M059J (cell line): ENCODE measurements at places on chromosomes 7 and 10. TPM values are rescaled to one million over a fixed set of nuclear protein-coding genes. Genes with fewer than 3 reads are reported as not detected.

The PTPRN2 gene
- total RNA-seq = 2.2 and 2.3 TPM in 2 replicates

The LIPA gene
- total RNA-seq = 120 and 149 TPM in 2 replicates

The FAM20C gene
- 143 and 300 TPM in 2 replicates for total RNA-seq

The NACAD gene
- total RNA-seq = 0.54 and 3.2 TPM in 2 replicates

The LRRC61 gene
- total RNA-seq = 0.47 TPM in 1 of 2 replicates, not detected in the other

The EBLN1 gene
- total RNA-seq = 0.17 TPM in 1 of 2 replicates, not detected in the other

The COBL gene
- 0.10 TPM in 1 of 2 replicates, not detected in the other for total RNA-seq

The VSTM2A gene
- total RNA-seq = not detected in 2 replicates

The SPDYE6 gene
- total RNA-seq = not detected in 2 replicates

The GHRHR gene
- not detected in 2 replicates for total RNA-seq

The GPR85 gene
- total RNA-seq = 0.15 and 0.59 TPM in 2 replicates
